ENCODE measurements at places on chromosomes 2 and 18.

DNA sequence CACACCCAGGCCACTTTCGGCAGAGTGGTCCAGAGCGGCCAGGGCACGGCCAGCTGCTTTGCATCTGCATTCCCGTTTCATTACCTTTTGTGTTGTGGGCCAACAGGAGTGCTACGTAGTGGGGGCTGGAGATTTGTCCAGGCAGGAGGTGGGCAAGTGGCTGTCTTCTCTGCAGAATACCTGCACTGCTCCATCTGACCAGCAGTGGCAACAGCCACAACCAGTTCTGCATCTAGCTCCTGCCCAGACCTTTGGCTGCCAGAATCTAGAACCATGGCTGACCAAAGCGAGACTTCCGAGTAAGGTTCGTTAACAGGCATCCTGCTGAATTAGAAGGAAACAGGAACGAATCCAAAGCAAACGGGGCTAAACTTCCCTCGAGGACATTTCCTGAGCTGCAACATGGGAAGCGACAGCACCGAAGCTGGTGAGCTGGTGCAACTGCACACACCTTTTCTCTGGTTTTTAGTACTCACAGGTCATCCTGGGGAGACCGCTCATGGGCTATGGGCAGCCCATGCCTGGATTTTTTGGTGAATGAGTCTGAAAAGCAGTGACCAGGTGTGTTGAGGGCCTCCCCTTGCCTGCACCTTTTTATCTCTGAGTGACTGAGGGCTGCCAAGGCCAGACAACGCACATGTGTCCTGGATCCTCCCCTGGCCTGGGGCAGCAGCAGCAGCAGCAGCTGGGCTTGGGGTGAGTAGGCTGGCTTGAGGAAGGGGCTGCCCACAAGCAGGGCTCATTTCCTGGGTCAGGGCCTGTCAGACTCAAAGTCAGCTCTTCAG lies 10.5 kb downstream of the GDF7 start:
- DNase-seq, result no peak

DNA sequence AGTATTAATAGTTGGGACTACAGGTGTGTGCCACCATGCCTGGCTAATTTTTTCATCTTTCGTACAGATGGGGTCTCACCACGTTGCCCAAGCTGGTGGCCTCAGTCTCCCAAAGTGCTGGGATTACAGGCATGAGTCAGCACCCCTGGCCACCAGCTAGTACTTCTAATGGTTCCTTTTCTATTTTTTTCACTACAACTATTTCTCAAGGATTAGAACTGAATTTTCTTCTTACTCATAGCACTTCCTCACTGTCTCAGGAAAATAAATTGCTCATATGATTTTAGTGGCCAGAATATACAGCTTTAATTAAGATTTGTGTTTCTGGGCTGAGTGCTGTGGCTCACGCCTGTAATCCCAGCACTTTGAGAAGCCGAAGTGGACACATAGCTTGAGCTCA lies 43.2 kb upstream of the SOS1 start:
- DNase-seq, result no peak

DNA sequence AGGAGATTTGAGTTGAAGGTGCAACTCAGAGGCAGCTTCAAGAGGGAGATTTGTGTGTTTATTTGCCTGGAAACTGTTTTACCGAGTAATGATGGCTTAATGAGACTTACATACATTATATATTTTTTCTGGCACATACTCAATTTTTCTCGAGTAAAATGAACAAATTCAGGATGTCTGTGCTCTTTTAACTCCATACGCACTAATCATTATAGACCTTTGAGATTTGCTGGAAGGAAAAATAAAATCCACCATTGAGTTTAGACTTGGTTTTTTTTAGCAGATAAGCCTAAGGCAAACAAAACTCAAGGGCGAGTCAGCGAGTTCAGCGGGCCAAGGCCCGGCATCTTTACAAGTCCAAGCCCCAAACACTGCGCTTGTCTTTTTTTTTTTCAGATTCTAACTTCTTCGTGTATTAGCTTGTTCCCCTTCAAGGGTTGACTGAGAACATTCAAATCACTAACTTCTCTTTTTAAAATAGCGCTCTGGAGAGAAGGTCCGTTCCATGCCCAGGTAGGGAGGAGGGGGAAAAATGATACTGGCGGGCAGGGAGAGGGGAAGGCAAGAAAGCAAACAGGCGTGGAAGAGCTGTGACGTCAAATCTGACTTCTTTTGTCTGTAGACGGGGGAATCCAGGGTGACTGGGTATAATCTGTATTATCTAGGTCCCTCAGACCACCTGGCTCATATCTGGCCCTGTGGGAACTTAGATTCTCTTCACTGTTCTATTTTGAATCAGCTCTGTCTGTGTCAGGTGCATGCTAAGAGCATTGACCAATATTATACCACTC lies 72.7 kb upstream of the MAP3K20 start:
- DNase-seq, result no peak

GRCh38 chr2:132668987-132669907 lies 758 bp downstream of the LYPD1 start:
- DNase-seq, result no peak

- DNase-seq, result no peak
Observed at GRCh38 chr2:212328136-212328535, 210.5 kb downstream of the ERBB4 start.

- no peak for DNase-seq
Observed at GRCh38 chr2:205815673-205816072, 133.4 kb downstream of the NRP2 start.

DNA sequence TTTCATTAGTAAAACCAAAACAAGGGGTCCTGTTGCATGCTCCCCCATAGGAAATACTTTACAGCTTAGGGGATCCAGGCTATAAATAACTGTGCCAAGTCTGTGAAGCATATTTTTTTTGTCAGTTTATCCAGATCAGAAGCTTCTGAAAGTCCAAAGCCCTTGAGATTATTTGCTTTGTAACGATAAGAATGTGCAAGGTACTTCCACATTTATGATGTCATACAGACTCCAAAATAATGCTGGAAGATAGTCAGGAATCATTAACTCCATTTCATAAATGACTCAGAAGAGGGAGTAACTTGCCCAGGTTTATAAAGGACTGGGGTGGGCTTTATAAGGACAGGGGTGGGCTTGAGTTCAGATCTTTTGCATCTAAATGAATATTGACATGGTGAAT lies 29.3 kb downstream of the RDH14 start:
- DNase-seq, result no peak

GRCh38 chr2:225602205-225602604 lies 202.7 kb downstream of the NYAP2 start:
- DNase-seq, result no peak

DNA sequence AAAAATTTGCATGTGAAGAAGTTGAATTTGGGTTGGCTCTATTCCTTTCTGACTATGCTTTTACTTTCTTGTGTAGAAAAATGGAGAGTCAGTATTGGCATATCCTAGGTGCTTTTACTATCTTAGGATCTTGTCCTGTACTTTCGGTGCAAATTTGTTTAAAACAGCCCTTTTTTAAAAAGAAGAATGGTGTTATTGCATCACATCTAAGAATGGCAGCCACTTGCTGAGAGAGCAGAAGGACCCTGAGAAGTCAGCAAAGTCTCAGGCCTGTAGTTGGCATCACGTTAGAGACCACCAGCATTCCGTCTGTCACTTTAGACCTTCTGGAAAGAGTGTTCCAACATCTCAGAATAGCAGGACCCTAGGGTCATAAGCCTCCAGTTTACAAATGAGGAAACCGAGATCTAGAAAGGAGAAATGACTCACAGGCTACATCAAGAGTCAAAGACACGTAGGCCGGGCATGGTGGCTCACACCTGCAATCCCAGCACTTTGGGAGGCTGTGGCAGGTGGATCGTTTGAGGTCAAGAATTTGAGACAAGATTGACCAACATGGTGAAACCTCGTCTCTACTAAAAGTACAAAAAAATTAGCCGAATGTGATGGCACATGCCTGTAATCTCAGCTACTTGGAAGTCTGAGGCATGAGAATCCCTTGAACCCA lies 42.5 kb downstream of the SPATS2L start:
- no peak for DNase-seq

DNA sequence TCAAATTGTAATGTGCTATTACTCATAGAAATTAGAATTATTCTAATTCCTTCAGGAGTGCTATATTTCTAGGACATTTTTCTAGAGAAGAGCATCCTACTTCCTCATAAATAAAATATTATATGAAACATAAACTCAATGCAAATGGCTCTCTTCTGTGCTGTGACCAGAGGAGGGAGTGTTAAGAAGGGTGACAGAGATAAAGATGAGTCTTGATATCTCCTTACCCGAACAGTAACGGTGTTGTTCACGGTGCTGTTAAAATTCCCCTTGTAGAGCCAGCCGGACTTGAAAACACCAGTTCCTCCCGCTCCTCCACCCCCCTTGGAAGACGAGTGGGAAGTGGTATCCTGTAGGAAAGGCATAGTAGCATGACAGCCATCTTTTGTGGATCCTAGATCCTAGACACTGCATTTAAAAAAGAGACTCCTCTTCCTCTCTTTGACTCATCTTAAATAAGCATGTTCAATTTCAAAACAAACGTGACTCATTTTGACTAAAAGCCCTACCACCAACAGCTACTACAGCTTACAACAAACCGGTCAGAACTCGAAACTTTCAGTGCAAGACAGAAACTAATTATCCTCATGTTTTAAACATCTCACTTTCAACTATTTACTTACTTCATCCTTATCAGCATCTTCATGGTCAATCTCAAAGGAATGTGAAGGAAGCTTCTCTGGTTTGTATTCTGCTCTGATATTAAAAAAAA lies 156.3 kb downstream of the DOCK10 start:
- peak; percentile 18 for DNase-seq

DNA sequence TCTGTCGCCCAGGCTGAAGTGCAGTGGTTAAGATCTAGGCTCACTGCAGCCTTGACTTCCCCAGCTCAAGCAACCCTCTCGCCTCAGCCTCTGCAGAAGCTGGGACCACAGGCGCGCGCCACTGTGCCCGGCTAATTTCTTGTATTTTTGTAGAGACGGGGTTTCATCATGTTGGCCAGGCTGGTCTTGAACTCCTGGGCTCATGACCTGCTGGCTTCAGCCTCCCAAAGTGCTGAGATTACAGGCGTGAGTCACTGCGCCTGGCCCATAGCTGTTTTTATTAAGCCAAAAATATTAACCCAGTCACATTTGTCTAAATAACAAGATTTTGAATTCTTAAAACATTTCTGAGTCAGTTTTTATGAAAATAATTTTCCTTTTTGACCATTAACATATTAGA lies 6.3 kb upstream of the SFT2D3 start:
- DNase-seq, result no peak

GRCh38 chr18:6374935-6375529 lies 39.7 kb downstream of the L3MBTL4 start:
- DNase-seq, result no peak

GRCh38 chr2:19408592-19408991 lies 50.2 kb upstream of the OSR1 start:
- DNase-seq, result no peak

GRCh38 chr2:138818556-138818955 lies 38.4 kb upstream of the NXPH2 start:
- no peak for DNase-seq

- DNase-seq, result no peak
Observed at GRCh38 chr2:3491306-3491705, 28.0 kb downstream of the ADI1 start.

DNA sequence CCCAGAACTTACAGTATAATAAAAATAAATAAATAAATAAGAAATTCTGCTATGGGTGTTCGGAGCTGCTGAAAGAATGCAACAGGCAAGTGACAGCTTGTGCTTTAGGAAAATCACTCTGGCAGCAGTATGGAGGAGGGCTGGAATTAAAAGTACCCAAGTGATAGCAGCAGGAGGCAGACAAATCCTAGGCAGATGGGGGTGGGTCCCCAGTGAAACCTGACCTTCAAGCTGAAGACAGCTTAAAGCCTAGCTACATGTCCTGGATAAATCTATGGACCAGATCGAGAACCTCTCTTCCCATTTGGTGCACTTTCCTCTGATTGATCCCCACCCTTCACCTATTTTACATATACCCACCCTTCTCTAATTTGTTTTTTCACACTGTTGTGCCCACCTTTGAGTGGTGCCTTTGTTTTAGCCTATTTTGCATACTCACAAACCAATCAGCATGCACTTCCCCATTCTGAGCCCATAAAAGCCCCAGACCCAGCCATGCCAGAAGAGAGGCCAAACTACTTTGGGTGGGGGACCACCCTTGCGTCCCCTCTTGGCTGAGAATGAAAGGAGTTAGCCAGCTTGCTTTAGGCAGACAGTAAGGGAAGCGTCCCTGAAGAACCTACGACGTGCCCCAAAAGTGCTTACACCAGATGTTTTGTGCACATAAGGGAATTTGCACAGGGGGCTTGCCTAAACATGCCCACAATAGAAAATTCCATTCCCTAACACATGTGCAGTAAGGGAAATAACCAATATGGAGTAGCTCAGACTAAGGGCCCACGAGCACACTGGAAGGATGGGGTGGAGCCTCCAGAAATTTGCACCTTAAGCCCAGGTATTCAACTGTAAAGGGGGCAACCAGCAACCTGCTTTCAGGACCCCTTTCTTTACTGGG lies 3.0 kb downstream of the METTL8 start:
- no peak for DNase-seq

GRCh38 chr18:58608216-58608615 lies 20.7 kb downstream of the ALPK2 start:
- DNase-seq, result no peak

DNA sequence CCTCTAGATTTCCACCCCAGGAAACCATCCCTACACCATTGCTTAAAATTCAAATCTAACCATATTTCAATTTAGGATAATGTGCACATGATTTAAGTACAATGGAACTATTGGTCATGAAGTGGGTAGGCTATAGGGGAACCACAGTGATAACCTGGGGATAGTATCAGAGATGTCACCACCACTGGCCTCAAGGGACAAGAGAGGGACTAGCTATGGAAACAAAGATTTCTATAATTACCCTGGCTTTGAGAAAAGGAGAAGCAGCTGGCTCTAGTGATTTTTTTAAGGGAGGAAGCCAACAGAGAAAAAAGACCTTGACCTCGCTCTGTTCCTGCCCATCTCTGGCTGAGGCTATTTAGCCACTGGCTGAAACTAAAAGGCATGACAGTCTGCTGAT lies 132.0 kb downstream of the MEP1B start:
- DNase-seq, result no peak

- no peak for DNase-seq
Observed at GRCh38 chr18:50862401-50862800, 16.5 kb upstream of the ME2 start.

- no peak for DNase-seq
Observed at GRCh38 chr18:59279722-59280121, 6.5 kb upstream of the RAX start.

DNA sequence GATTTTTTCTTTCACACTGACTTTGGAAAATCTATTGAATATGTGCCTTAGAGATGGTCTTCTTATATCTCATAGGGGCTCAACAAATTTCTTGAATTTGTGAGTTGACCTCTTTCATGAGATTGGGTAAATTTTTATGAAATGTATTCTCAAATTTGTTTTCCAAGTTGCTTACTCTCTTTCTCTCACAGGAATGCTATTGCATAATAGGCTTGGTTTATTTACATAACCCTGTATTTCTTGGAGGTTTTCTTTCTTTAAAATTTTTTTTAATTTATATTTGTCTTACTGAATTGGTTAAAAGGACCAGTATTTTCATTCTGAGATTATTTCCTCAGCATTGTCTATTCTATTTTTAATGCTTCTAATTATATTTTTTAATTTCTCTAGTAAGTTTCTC lies 917.1 kb downstream of the DPP10 start:
- no peak for DNase-seq

Data from GM18507 (cell line).